ENCODE measurements at places on chromosomes 7 and 10.

GRCh38 chr7:127751062-127751461 lies 99.1 kb downstream of the SND1 start:
- peak; percentile 26 for DNase-seq

GRCh38 chr10:12549297-12549696 lies 199.9 kb downstream of the CAMK1D start:
- no peak for DNase-seq

DNA sequence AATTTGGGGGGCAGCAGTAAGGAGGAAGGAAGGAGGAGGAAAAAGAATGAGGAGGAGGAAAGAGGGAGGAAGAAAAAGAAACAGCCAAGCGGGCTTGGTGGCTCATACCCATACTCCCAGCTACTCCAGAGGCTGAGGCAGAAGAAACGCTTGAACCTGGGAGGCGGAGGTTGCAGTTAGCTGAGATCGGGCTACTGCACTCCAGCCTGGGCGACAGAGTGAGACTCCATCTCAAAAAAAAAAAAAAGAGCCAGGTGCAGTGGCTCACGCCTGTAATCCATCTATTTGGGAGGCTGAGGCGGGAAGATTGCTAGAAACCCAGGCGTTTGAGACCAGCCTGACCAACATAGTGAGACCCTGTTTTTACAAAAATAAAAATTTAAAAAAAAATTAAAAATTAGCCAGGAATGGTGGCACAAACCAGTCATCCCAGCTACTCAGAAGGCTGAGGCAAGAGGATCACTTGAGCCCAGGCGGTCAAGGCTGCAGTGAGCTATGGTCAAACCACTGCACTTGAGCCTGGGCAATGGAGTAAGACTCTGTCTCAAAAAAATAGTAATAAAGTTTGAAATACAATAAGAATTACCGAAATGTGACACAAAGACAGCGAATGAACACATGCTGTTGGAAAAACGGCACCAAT lies 14.1 kb upstream of the CRCP start:
- no peak for DNase-seq

DNA sequence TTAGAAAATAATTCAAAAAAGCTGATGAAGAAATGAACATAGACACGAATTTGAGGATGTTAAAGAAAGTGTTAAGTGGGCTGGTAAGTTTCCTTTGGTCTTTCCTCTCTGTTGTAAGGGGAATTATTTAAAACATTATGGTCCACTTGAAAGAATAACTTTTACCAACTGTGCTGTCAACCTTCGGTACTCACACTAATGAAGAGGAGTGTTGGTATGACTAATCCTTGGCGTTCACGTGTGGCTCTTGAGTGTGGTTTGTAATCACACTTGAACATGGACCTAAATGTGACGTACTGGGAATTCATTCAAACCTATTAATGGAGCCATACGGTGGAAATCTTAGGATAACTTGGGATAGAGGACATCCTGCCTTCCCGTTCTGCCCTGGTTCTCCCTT lies 41.3 kb downstream of the TBXAS1 start:
- no peak for DNase-seq

DNA sequence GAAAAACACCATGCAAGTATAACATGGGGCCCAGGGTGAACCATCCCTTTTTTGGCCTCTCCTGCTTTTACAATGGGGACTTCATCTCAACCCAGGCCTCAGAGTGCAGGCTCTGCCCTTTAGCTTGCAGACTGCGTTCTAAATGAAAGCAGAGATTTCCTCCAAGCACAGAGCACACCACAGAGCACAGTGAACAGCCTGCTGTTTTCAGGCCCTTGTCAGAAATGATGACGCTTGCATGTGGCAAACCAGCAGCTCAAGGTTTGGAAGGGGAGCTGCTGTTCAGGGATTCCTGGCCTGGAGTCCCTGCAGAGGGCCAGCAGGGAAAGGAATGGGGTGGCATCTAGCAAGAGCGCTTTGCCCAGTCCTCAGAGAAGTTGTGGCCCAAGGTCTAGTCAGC lies 167.3 kb upstream of the CDCA7L start:
- no peak for DNase-seq

- DNase-seq = no peak
Observed at GRCh38 chr7:24737281-24737680, 20.0 kb downstream of the GSDME start.
